ENCODE measurements at places on chromosomes 1 and 21. TPM values are rescaled to one million over a fixed set of nuclear protein-coding genes. Genes with fewer than 3 reads are reported as not detected.
A peak's percentile ranks its signal among the peaks of the same experiment; 100 is the strongest.

GRCh38 chr1:220045356-220046051 is 801 bp downstream of the EPRS1 start:
- DNase-seq, result peak; percentile 5

- DNase-seq, result no peak
These were observed 4.7 kb downstream of the ZBTB7B start for GRCh38 chr1:155007251-155007828.

Gene GJA5
- total RNA-seq, result not detected

Gene RGS8
- not detected for total RNA-seq

Gene RGS1
- not detected for total RNA-seq

DNA sequence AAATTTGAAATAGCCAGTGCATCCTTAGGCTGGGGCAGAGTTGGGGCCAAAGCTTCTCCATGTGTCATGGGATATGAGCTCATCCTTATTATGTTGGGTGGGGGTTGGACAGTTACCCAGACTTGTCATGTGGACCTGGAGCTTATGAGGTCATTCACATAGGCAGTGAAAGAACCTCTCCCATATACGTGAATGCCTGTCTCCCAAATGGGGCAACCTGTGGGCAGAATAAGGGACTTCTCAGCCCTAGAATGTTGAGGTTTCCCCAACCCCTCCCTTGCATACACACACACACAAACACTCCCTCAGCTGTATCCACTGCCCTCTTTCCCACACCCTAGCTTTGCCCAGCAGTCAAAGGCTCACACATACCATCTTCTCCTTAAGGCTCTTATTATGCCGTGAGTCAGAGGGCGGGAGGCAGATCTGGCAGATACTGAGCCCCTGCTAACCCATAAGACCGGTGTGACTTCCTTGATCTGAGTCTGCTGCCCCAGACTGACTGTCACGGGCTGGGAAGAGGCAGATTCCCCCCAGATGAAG is 2.3 kb upstream of the IVL start:
- DNase-seq, result peak; percentile 93

Gene TMEM63A
- 4.5 TPM for total RNA-seq

- no peak for DNase-seq
These were observed 122.3 kb upstream of the GRIK3 start for GRCh38 chr1:37156646-37157045.

Gene LEMD1
- not detected for total RNA-seq

Gene CR1
- total RNA-seq, result 0.03 TPM

- no peak for DNase-seq
These were observed 48.3 kb upstream of the H6PD start for GRCh38 chr1:9186082-9186859.

- no peak for DNase-seq
These were observed 1.9 kb downstream of the NLRP3 start for GRCh38 chr1:247417831-247418230.

DNA sequence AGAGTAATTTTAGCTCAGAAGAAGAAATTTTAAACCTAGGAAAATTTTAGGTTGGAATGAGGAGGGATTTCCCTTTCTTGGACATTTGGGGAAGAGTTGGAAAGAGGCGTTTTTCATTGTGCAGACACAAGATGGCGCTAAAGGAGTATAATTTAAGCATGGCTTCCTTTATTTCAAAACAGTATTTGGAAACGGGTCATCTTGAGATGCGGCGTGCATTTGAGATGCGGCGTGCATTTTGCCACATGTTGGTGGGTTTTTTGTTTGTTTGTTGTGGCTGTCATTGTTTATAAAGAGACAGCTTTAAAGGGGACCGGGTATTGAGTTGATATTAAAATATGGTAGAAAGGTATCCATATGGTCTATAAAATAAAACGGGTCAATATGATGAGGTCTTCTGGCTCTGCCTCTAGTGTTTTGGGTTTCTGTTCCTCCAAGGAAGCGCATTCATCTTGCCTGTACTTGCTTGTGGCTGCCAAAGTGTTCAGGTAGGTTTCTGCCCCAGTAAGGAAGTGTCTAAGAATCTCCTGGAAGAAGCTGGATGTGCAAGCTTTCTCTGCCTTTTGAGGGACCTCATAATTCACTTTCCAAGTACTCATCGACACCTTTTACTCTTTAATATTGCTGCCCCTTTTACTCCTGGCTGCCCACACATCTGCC is 210.3 kb downstream of the SLC35F3 start:
- DNase-seq, result peak; percentile 51

DNA sequence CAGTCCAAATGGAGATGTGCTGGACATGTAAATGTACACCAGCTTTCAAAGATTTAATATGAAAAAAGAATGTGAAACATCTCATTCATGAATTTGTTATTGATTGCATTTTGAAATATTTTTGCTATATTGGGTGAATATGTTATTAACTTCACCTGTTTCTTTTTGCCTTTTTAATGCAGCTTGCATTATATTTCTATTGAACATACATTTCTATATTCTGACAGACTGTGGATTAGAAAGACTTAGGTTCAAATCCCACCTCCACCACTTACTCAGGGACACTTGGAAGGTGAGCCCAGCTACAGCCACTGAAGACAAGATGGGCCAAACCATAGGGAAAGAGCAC is 37.8 kb downstream of the LRRN2 start:
- no peak for DNase-seq

Gene F11R
- total RNA-seq, result 18.5 TPM

Gene RNF187
- 43.1 TPM for total RNA-seq

GRCh38 chr1:89298461-89298860 is 25.8 kb upstream of the GBP5 start:
- no peak for DNase-seq

- DNase-seq, result peak; percentile 37
These were observed 9.8 kb upstream of the RAB42 start for GRCh38 chr1:28582248-28582615.

DNA sequence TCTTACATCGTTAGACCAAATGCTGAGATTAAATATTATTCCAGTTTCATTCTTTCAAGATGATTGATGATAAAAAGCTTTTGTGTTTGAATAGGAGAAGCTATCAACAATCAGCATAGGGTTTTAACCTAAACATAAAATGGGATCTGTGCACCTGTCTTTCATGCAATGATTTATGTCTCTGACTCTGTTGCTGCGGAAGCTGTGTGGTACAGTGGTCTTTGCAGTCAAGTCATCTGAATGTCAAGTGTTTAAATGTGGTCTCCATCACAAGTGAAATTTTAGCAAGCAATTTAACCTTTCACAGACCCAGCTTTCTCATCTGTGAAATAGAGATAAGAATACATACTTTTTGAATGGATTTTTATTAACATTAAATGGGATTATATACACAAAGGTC is 107.2 kb downstream of the PLPPR5 start:
- no peak for DNase-seq

DNA sequence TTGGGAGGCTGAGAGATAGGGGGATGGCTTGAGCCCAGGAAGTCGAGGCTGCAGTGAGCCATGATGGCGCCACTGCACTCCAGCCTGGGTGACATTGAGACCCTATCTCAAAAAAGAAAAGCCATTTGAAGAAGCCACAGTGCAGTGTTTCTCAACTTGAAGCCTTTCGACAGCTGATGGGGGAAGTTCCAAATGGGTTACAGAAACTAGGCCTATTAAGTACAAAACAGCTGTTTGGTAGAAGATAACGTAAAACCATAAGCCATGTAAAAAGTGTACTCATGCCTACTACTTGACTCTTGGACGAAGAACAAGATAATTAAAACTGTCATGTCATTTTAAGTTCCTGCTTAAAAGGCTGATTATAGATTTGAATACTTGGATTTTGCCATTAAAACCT is 16.6 kb downstream of the COPA start:
- DNase-seq, result no peak

DNA sequence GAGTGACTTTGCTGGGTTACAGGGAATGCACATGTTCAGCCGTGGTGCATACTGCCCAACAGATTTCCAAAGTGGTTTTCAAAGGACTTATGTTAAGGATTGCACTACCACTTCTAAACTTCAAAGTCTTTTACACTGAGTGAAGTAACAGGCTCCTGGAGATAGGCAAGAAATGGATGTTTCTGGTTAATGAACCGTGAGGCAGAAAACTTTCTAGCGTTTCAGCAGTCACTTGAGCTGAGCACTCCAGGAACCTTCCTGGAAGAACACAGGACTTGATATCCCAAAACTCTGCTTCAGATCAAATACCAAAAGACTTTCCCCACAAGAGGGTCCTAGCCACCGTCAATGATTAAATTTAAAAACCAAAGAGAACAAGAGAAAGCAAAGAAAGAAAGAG is 74.3 kb upstream of the ATP1A1 start:
- DNase-seq, result no peak

Gene NR0B2
- total RNA-seq, result not detected

All from Daoy (cell line).